ENCODE measurements at places on chromosomes 4 and X.

DNA sequence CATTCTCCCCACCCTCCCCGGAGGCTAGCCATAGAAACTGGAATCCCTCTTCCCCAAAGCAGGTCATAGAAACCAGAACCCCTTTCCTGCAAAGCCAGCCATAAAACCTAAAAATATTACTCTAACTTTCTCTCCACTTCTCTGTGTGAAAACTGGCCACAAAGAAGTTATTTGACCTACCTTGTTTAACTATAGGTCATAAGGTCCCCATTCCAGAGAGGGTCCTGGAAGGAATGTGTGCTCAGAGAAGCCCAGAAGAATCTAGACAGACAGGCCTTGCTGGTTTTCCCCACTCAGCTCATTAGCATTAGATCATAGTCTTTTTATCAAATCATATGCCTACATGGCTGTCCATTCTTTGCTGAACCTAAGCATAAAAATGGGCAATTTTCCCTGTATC is 52.8 kb upstream of the TEX13A start:
- no peak for DNase-seq

GRCh38 chr4:183714626-183715025 is 55.5 kb downstream of the TRAPPC11 start:
- DNase-seq: no peak

DNA sequence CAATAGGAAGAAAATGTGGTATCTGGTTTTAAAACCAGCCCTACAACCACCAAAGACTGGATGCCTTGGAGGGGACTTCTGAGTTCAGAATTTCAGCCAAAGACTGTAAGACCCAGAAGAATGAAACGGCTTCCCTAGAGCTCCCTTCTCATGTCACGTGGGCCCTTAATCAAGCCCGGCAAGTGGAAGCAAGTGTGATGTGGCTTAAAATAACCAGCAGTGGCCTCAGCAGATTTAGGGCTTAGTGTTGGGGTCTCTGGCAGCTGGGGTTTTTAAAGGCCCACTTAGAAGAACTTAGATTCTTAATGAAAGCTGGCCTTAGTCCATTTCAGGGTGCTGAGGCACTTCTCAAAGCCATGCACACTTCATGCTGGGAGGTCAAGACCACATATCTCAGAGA is 111.2 kb upstream of the TBC1D9 start:
- DNase-seq: no peak

- DNase-seq: no peak
Observed at GRCh38 chr4:101294597-101294996, 52.7 kb downstream of the PPP3CA start.

GRCh38 chr4:88742561-88742960 is 44.9 kb upstream of the NAP1L5 start:
- no peak for DNase-seq

DNA sequence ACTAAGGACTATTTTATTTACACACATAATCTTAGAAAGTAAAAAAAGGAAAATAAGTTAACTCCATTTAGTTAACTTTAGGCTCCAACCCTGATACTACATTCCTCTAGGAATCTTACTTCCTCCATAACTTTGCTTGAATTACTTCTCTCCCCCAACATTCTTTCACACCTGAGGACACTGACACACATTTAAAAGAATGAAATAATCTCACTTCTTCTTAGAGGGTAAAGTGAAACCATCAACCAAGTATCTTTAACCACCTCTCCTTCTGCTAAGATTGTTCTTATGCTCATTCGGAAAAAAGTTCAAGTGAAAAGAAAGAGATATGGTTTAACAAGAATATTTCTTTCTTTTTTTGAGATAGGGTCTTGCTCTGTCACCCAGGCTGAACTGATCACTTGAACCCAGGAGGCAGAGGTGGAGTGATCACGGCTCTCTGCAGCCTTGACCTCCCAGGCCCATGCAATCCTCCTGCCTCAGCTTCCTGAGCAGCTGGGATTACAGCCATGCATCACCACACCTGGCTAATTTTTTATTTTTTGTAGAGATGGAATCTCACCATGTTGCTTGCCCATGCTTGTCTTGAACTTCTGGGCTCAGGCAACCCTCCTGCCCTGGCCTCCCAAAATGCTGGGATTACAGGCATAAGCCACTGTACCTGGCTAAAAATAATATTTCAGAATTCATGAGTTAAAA is 28.5 kb downstream of the SLC25A4 start:
- no peak for DNase-seq

GRCh38 chrX:34978171-34978570 is 35.6 kb downstream of the FAM47B start:
- no peak for DNase-seq

DNA sequence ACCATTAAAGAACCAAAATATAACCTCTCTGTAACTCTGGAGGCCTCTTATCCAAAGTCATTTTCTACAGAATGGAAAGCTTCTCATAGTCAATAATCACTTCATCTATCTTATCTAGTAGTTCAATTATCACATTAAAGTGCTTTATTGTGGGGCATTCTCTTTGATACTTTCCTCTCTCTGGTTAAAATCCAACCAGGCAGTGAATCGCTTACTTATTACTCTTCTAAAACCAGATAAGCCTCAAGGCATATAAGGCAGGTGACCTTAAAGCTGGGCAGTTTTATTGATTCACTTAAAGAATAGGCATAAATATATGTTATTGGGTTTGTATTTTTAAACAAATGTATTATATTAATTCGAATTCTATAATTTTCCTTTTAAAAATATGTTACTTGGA is 2162.1 kb upstream of the TENM3 start:
- no peak for DNase-seq

DNA sequence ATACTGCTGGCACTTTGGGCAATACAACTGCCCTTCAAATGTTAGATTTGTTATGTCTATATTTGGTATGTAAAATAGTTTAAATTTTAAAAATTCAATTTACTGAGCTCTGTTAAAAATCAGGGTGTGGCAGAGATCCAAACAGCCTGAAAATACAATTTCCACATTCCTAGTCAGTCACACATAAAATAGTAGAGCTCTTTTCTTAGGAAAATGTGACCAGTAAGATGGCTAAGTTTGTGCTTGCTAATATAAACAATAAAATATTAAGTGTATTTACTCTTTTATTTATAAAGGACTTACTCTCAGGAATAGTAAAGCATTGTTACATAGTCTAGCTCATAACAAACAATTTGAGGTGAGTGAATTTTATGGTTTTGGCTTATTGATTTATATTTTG is 200.2 kb downstream of the DKK2 start:
- no peak for DNase-seq

DNA sequence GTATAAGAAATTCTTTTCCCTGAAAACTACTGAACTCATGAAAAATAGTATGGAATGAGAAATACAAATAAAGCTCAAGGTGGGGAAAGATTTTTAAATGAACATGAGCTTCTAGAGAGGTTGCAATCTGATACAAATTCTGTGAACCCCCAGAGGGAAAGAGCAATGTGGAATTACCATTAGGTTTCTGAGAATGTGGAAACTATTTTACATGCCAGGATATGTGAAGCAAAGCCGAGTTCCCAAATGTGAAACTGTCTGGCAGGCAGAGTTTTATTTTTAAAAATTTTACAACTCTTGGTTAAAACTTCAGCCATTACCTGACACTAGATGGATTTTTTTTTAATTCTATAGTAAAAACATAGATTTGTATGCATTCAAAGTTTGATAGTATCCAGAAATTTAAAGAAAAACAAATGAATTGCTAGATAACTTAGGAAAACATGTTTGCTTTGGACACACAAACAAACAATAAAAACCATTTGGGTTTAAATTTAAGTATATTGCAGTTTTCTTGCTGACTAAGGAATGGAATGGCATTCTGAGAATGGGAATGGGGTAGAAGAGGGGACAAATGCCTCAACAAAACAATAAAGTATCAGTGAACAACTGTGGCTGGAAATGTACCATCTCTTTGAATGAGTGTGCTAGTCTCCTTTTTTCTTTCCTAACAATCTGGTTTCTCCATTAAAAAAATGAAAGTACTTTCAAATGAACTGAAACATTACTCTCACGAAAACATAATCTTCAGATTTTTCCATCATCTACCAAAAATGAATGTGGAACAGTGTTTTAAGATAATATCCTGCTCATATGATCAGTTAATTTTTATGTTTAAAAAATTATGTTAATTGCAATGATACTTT is 99.6 kb downstream of the PCDH18 start:
- DNase-seq: no peak
